Anterior cingulate cortex (tissue), 58 donors: ENCODE measurements at places on chromosomes 12 and 14.

- DNase-seq, result no peak
Observed at GRCh38 chr14:90642244-90642717, 173.9 kb downstream of the TTC7B start.

- DNase-seq, result no peak
Observed at GRCh38 chr12:6961695-6962284, 8.7 kb downstream of the PHB2 start.

DNA sequence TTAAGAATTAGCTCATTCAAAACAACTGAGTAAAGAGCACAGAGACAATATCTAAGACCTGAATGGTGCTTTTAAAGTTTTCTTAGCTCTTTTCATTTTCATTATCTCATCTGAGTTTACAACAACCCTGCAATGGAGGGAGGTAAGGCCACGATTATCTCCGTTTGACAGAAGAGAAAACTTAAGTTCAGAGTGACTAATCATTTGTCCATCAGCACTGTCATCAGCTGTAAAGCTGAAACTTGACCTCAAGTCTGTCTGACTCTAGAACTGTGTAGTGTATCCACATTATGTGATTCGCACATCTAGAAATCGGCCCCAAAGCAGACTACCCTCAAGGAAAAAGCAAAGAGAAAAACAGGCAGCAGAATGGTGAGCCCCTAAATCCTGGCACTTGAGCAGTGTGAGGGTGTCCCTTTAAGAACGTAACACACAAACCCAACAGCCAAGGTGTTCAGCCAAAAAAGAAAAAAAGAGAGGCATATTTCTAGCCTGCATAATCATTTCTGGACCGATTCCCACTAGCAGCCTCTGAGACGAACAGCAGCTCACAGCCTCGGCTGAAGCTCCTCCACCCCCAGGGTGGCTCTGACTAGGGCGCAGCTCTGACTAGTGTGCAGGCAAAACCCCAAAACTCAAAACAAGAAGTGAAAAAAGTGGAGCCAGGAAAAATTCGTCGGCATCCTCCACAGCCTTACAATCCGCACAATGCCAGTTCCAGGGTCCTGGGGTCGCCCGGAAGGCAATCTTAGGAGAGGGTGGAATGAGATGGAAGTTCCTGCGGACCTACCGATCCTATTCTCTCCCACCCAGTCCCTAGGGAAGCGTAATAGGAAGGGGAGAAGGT is 1.6 kb downstream of the STXBP6 start:
- no peak for DNase-seq

DNA sequence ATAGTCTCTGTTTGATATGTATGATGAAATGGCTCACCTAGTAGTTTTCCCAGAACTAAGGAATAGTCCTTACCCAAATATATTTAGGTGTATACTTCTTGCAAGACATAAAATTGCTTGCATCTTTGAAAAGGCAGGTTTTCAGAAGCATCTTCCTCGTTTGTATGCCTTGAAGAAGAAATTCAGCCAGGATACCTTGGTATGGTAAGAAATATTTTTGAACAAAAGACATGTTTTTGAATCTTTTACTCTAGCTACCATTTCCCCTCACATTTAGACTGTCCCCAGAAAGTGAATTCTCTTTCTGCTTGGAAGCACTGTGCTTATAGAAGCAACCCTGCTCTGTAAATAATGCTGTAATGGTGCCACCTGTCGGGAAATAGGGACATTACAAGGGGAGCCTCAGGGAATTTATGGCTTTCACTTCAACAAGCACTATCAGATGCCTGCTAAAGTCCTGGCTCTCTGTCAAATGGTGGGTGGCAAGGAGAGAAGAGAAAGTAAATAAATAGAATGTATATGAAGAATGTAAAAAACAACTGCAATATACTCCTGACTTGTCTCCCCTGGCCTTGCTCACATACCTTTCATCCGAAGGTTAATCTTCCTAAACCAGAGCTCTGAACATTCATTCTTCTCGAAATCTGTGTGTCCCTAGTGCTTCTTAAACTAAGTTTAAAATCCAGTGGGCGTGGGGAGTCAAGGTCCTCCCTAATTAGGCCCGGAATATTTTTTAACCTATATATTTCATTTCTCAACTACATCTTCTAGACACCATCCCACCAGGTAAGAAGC is 6.1 kb downstream of the CCDC184 start:
- peak; percentile 19 for DNase-seq

GRCh38 chr12:50647479-50647878 is 116.4 kb upstream of the ATF1 start:
- DNase-seq, result no peak

GRCh38 chr14:65303190-65303898 is 109.2 kb upstream of the FUT8 start:
- no peak for DNase-seq

- DNase-seq, result peak; percentile 39
Observed at GRCh38 chr12:57111031-57111734, at the start of gene STAT6. Gene STAT6 (minus strand): TSS chr12:57111362. CDS start chr12:57108278, 3,084 bp downstream.

DNA sequence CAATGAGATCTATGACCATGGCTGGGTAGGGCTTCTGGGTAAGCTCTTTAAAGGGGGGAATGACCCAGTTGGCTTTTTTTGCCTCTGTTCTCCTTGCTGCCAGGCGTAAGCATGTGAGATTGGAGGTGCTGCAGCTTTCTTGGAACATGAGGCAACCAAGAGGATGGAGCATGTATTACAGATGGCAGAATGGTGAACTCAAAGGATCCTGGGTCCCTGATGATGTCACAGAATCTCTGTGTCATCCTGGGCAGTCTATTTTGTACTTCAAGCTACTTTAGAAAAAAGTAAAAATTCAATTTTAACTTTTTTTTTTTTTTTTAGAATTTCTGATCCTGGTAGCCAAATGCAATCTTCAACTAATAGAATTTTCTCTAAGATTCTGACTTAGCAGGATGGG is 8.0 kb downstream of the KRT82 start:
- no peak for DNase-seq

DNA sequence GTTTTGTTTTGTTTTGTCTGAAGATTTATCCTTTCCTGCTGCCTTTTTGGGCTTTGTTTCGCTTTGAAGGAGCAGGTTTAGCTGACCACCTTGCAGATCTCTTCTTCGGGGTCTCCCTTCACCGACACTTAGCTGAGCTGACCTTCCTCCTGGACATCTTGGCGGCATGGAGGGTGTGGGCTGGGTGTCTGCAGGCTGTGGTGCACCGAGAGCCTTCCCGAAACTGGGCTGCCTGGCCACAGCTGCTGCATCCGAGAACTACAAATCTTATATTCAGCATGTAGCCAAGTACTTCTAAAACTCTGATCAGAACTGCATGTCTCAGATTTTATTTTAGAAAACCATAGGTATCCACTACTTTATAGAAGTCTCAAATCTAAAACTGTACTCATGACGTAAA is 84.9 kb downstream of the PPFIBP1 start:
- DNase-seq, result no peak

GRCh38 chr12:116820064-116820656 is 61.1 kb downstream of the HRK start:
- DNase-seq, result no peak

GRCh38 chr12:52050116-52050757 is 1.0 kb upstream of the NR4A1 start:
- DNase-seq, result no peak

DNA sequence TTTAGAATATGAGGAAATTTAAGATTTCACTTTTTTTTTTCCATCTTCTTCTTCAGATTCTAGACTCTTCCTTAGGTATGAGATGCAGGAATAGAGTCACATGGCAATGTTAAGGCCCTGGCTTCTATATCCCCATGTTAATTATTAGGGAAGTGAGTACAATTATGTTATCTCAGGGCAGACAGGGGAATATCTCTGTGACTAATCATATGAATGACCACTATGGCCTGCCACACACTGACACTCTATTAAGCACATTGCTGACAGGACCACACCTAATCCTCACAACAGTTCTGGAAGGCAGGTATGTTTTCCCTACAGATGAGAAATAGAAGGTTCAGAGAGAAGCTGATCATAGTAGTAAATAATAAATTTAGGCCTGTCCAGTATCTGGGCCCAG is 69.4 kb upstream of the PTPRQ start:
- DNase-seq, result no peak

DNA sequence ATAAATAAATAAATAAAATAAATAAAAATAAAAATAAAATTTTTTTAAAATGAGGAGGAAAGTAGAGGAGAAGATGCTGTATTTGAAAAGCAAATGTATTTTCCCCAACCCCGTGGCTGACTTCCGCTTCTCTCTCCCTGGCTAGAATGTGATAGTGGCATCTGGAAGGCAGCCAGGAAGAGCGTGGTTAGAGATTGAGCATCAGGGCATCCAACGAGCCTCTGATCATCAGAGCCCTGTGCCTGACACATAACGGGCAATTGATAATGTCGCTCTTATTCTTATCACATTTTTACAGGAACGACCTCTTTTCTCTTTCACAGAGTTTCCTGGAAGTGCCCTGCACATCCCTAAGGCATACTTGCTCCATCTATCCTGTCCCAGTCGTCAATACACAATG is 496.9 kb upstream of the TMEM132C start:
- no peak for DNase-seq

DNA sequence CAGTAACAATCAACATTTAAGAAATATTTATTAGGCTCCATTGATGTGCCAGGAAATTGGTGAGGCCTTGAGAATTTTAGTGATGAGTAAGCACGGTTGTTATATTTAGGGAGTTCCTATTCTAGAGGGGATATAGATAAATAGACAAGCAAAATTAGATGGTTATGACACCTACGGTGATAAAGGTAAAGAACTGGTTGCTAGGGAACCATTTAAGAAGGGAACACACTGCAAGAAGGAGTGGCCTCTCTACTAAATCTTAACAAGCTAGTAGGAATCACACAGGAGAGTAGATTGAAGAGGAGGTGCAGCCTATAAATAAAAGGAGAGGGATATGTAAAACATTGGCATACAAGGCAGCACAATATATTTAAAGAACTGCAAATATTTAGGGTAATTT is 155.2 kb downstream of the LRIG3 start:
- DNase-seq, result no peak

DNA sequence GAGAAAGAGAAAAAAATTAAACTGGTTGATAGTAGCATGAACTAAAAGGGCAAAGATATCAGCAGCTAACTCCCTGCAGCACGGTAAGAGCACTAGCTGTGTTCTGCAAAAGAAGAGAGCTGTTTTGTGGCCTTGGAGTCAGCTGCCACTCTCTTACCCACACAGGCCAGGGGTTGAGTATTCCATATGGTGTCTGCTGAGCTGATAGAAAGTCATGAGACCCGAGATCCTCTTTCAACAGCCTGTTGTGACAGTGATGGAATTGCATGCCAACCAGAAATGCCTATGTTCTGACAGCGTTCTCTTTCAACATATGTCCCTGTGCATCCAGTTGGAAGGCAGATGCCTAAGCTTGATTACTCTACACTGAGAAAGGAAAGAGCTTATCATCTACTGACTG is 39.9 kb downstream of the TMTC1 start:
- no peak for DNase-seq
